ENCODE measurements at places on chromosomes 16 and 17.

- DNase-seq = no peak
These were observed 28.1 kb downstream of the HEATR3 start for GRCh38 chr16:50093607-50094539.

DNA sequence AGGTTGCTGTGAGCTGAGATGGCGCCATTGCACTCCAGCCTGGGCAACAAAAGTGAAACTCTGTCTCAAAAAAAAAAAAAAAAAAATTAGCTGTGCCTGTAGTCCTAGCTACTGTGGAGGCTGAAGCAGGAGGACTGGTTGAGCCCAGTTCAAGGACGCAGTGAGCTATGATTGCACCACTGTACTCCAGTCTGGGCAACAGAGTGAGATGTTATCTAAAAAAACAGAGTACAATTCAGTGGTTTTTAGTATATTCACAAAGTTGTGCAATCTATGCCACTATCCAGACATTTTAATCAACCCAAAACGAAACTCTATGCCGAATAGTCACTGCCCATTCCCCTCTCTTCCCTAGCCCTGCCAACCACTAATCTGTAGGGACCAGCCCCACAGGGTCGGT lies 25.1 kb downstream of the C16orf54 start:
- no peak for DNase-seq

- no peak for DNase-seq
These were observed 41.2 kb upstream of the RHOT1 start for GRCh38 chr17:32100971-32101631.

DNA sequence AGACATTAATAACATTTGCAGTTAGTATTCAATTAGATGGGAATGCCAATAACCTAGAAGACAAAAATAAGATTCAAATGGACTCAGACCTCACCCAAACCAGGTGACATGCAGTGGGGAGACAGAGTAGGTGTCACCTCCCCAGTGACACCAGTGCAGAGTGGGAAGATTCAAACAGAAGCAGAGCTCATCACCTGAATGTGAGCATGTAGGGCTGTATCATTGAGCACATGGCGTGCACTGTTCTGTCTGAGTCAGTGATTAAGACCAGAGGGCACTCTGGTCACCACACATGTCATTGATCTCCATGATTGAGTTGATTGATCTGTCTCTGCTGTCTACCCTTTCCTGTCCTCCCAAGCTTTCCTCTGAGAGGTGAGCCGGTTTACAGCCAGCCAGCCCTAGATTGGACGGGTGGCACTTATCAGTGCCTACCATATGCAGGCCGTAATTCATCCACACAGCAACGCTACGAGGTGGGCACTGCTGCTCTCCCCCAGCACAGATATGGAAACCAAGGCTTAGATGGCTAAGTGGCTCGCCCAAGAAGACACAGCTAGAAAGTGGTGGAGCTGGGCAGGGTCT lies 34.0 kb downstream of the RHBDL3 start:
- no peak for DNase-seq

DNA sequence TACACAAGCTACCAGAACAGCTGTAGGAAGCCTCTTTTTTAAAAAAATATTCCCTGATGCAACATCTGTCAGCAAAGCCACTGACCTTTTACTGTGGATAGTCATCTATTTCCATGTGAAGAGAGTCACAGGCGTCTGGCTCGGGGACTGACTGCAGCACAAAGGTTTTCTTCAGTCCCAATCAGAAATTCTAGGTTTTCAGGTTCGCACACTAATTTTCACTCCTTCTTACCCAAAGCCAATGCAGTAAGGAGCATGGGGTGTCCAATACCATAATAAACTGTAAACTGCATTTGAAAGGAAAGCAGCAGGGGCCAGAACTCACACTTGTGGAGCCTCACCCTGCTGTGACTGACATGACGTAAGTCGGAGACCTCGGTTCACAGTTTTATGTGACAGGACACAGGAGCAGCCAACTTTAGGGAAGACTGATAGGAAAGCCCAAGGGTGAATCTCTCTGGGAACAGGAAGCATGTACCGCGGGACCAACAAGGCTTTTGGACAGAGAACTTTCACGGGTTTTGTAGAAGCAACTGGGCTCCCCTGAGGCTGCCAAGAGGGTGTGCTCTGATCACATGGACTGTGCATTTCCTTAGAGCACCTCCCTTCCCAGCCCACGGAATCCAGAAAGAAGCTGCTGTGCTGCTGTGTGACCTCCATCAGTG lies 9.1 kb upstream of the TMEM100 start:
- no peak for DNase-seq

DNA sequence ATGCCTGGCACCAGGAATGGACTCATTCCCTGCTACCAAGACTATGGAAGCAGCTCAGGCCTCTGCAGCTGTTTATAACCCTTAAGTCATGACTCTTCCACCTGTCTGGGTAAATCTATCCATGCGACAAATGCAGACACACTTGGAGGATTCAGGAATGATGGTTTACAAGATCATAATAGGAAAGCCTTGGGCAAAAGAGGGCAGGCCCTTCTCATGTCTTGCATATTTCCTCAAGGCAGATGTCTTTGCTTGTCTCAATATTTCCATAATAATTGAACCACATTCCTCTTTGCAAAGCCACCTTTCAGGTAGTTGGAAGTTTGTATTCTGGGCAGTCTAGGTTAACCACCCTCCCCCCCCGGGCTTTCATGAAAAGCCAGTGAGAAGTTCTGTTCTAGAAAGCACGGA lies 884 bp upstream of the JPT1 start:
- DNase-seq = no peak

- DNase-seq = no peak
These were observed 20.6 kb downstream of the QPRT start for GRCh38 chr16:29699324-29700219.

GRCh38 chr17:70017941-70018340 lies 57.1 kb upstream of the KCNJ16 start:
- DNase-seq = no peak

DNA sequence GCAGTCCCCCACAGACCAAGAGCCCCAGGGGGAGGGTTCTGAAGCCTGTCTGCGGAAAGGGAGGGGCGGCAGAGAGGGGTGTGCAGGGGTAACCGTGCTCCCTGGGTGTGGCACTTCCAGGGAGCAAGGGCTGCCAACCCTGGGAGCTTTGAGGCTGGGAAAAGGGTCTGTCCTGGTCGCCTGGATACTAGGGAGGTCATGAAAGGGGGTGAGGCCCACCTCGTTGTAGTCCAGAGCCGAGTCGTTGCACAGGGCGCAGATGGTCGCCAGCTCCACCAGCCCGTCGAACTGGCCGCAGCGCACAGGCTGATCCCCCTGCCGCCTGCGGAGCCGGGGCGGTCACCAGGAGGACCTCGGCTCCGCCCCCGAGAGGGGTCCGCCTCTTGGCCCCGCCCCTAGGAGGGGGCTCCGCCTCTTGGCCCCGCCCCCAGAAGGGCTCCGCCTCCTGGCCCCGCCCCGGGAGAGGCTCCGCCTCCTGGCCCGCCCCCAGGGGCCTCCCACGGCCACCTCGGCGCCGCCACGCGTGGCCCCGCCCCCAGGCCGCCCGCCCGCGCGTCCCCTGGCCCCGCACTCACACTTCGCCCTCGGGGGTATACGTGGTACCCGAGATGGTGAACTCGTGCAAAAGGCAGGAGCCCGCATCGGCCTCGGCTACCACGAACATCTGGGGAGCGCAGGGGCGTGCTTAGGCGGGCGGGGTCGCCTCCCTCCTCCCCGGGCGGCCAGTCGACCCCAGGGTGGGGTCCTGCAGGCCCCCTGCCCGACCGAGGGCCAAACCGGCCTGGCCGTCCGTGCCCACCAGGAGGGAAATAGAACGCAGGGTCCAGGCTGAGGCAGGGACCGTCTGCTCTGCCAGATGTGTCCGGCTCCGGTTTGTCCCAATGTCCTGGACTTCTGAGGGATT lies 19.5 kb downstream of the ATP2A3 start:
- DNase-seq = peak; percentile 21

- DNase-seq = no peak
These were observed 9.8 kb downstream of the RASL10B start for GRCh38 chr17:35740997-35741931.

GRCh38 chr17:38428643-38429371 lies 543 bp downstream of the ARHGAP23 start:
- DNase-seq = no peak

DNA sequence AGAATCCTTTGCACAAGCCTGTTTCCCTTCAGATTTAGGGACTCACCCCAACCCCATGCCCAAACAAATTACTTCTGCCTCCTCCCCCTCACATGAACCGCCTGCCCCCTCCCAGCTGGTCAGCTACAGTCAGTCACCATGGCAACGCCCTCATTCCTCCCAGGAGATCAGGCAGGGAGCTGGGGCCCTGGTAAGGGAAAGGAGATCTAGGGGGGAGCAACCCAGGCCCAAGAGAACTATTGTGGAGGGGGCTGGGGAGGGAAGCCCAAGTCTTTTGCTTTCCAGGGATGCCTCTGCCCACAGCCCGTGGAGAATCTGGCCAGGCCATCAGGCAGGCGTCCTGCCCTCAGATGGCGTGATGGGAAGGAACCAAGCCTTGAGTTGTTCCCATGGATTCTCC lies 2.8 kb downstream of the FAM171A2 start:
- DNase-seq = no peak

- DNase-seq = no peak
These were observed 15.8 kb downstream of the NOD2 start for GRCh38 chr16:50709061-50709684.

DNA sequence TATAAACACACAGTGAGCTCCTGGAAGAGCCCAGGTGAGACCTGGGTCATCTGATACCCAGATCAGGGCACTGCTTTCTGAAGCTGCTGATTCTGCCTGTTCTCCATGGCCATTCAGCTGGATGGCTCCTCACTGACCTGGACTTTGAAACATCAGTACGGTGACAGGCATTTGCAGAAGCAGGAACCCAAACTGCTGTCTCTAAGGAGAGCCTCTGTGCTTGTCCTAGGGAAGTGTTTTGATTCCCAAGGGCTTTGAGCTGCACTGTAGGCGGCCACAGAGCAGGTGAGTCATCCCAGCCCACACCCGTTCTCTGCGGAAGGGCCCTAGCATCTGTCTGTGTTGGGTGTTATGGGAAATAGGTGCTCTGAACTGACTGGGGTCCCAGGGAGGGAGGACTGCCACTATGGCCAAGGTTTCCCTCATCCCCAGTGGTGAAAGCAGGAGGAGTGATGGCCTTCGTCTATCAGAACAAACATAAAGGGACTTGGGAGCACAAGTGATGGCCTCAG lies 60.7 kb upstream of the ADCY9 start:
- no peak for DNase-seq

DNA sequence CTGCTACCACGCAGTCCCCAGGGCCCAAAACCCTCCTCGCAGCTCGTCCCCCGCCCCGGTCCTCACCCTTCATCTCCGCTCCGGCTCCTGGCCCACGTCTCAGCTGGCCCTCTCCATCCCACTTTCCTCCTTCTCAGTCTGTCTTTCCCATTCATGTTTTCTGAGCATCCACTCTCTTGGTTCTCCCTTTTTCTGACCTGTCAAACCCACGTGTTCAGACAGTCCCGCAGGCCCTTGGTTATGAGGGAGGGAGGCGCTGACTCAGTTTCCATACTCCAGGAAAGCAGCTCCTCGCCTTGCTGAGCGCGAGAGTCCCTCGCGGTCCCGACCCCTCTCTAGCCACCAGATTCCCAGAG lies 392 bp upstream of the HID1 start:
- no peak for DNase-seq

DNA sequence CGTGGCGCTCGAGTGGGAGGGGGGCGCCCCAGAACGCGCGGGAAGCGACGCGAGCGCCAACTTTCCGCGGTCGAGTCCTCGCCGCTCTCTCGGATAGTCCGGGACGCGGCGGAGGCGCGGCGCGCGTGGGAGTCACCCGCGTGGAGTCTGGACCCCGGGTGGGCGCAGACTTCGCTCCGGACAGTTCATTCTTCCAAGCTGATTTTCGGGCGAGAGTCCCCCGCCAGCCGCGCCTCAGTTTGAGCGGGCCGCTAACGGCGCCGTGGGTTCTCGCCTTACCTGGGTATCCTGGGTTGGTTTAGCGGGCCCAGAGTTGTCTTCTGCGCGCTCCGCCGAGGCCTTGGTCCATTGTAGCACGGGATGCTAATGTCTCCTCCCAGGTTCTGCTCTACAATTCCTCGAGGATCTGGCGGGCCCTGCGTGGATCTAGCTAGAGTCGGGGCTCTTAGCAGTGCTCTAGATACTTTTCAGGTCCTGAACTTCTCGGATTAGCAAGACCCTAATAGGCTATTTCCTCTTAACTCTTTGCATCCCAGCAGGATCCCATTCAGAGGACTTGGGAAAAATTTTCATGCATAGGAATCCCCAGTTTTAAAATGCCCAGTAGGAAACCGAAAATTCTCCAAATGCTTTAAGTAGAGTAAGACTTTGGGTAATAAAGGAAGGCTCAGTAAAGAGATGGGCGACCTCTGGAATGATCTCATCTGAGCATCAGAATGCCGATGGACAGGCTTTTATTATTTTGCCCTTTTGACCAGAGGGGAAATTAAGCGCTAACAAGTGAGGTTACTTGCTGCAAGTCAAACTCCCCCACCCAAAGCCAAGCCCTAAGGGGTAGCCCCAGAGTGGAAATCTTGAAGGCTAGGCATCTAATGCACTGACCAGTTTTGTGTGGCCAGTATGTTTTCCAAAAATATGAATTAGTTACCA lies 537 bp upstream of the GJC1 start:
- DNase-seq = no peak

DNA sequence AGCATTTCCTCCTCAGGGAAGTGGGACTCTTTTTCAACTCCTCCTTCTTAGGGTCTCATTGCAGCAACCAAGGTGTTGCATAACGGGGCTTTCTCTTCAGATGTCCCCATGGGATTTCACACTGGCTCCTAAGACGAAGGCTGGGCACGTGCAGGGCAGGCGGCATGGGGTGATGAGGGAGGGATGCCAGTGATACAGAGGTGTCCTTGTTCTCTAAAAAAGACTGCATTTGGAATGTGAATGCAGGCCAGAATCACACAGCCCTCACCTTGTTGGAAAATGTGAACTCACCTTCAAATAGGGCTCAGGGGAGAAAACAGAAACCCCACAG lies 105.6 kb downstream of the XYLT1 start:
- DNase-seq = no peak

GRCh38 chr16:24010440-24011089 lies 174.8 kb downstream of the PRKCB start:
- peak; percentile 71 for DNase-seq

- DNase-seq = peak; percentile 48
These were observed 9.6 kb upstream of the EIF1 start for GRCh38 chr17:41678907-41679739.

DNA sequence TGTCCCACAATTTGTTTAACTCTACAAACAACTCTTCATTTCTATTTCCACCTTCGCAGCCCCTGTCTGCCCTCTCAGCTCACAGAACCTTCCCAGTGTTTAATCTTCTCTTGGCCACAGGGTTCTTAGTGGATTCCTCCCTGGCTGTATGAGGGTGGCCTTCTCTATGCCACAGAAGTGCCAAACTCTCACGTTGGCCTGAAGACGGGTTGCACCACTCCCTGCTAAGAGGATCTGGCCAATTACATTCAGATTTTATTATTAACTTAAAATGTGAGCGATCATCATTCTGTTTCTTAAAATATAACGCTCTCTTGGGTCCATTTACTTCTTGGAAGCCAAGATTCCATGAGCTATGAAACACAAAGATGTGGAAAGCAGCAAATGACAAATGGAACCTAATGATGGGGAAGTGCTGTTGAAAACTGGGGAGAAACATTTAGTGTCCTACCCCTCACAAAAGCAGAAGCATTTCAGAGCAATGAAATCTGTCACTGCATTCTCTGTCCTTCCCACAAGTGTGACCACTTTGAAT lies 91.3 kb upstream of the NOG start:
- DNase-seq = no peak

GRCh38 chr17:64420143-64420670 lies 28.7 kb upstream of the MILR1 start:
- no peak for DNase-seq

- DNase-seq = peak; percentile 61
These were observed at the start of gene HELZ for GRCh38 chr17:67245073-67245693. Gene HELZ, minus strand, starts transcription at chr17:67245196. Its CDS starts 26,392 bp downstream, at chr17:67218804.
